ENCODE measurements at places on chromosomes 5 and 9. TPM values are rescaled to one million over a fixed set of nuclear protein-coding genes. Genes with fewer than 3 reads are reported as not detected.

Gene ABCA2
- total RNA-seq = 16.6 TPM

Gene GBGT1
- 5.1 TPM for total RNA-seq

Gene PCDHGB4
- 5.9 TPM for total RNA-seq

Gene PAPPA
- total RNA-seq = 3.0 TPM

Gene ZBTB34
- total RNA-seq = 17.6 TPM

Gene PCSK1
- not detected for total RNA-seq

Measured in tongue (tissue), 3 donors.